ENCODE measurements at places on chromosomes 16 and 17.

GRCh38 chr17:58531661-58532554, 17.5 kb upstream of the MTMR4 start:
- DNase-seq = no peak

DNA sequence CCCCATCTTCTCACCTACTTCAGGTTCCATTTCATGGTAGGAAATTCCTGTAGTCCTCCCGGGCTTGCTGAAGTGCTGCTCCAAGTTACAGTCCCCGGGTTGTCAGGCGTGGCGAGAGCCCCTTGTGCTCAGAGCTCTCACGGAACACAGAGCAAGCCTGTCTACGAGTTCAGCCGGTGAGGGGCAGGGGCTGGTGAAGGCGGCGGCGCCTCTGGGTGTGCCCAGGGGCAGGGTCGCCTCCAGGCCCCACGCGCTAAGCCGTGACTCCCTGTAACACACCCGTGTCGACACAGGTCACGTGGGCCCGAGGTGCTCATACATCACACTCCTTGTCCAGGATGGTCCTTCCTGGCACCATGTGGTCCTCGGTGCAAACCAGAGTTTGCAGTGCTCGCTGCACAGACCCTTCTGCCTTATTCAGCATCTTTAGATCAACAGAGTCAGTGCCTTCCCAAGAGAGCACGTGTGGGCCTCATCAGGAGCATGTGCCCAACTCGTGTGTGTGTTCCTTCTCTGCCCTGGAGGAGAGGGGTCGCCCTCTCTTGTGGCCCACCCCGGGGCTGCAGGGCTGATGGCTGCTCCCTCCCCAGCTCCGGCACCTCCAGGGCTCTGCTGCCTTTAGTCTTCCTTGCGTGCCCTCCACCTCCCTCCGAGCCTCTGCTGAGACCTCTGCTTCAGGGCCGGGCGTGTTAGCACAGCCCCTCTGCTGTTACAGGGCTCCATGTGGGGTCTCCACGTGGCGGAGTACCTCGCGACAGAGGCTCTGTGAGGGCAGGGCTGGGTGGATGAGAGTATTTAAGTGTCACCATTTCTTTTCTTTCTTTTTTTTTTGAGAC, 51.2 kb downstream of the WDR45B start:
- no peak for DNase-seq

GRCh38 chr17:62693616-62694409, 66.3 kb downstream of the MRC2 start:
- DNase-seq = no peak

DNA sequence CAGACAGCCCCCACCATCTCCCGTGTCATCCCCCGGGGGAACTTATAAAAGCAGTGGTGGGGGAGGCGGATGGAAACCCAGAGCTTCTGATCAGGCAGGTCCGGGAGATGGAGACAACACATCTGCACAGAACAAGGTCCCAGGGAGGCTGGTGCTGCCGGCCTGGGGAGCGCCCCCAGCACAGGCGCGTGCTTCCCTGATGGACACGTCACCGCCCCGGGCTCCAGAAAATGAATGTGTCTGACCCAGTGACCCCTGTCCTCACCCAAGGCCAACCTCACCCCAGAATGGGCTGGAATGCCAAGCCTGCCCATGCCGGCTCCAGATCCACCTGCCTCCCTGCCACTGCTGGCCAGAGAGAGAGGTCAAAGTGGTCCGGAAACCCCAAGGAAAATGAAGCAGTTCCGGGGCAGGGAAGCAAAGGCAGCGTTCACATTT, 12.5 kb downstream of the SLC7A5 start:
- no peak for DNase-seq

- DNase-seq = no peak
Observed at GRCh38 chr16:55534756-55535155, 25.9 kb downstream of the LPCAT2 start.

DNA sequence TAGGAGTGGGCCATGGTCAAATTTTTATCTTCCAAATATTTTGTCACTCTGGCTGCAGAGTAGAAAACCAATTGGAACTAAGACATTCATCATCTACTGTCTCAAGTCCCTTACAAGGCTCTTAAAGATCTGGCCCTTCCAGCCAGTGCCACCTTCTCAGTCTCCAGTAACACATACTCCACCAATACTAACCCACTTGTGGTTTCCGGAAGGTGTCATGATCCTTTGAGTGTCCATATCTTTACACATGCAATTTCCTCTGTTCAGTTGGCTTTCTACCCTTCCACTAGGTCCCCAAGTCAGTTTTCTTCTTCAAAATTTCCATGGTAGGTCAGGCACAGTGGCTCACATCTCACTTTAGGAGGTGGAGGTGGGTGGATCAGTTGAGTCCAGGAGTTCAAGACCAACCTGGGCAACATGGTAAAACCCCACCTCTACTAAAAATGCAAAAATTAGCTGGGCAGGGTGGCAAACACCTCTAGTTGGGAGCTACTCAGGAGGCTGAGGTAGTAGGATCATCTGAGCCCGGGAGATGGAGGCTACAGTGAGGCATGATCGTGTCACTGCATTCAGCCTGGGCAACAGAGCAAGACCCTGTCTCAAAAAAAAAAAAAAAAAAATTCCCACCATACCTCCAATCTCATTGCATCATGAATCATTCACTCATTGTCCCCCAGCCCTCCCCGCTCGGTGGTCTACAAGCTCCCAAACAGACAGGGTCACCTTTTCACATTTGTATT, 6.0 kb upstream of the GRB2 start:
- DNase-seq = peak; percentile 79

GRCh38 chr16:84593825-84594724, 23.8 kb downstream of the COTL1 start:
- DNase-seq = no peak

DNA sequence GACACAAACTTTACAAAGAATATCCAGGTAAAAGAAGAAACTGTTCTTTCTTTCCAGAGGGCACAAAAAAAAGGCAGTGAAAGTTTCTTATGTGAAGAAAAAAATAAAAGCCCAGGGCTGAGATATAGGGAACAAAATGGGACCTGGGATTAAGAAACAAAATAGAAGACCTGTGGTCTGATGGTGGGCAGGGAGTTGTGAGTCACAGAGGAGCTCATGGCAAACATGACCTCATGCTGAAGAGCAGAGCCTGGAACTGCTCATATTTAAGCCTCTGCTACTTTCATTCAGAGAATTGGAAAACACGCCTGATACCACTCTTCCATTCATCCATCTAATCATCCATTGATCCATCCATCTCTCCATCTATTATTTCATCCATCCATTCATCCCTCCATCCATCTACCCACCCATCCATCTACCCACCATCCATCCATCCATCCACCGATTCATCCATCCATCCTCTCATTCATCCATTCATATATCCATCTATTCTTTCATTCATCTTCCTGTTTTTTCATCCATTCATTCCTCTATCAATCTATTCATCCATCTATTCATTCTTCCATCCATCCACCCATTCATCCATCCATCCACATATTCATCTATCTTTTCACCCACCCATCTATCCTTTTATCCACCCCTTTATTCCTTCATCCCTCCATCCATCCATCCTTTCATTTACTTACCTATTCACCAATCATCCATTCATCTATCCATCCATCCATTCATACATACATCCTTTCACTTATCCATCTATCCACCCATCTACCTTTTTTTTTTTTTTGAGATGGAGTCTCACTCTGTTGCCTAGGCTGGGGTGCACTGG, 30.0 kb downstream of the WFDC1 start:
- DNase-seq = no peak

DNA sequence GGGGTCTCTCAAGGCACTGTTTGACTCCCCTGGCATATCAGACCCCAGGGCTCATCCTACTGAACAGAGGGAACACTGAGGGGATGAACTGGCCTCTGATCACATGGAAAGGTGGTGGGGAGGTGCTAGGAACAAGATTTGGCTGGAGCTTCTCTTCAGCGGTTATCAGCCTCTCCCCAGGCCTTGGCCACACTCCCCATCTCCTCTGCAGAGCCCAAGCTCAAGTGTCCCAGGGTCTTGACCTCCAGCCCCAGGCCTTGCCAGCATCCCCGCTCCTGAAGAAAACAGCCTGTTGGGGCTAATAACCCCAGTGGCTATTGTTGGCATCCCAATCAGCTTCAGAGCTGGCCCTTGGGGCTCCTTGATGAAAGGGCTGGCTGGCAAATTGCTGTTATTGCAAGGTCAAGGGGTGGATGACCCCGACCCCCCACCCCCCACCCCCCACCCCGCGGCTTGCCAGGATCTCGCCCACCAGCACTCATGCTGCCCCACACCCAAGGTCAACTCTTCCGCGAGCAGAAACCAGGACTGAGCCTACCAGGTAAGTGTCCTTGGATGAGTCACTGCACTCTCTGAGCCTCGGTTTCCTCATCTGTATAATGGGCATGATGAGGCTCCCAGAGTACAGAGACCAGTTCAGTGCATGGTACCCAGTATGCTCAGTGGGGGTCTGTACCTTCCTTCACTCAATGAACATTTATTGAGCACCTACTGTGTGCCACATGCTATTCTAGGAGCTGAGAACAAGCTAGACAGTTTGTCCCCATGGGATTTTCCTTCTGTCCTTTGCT, 18.8 kb upstream of the FAM83G start:
- DNase-seq = no peak

- no peak for DNase-seq
Observed at GRCh38 chr17:2865228-2865627, 69.0 kb downstream of the RAP1GAP2 start.

- no peak for DNase-seq
Observed at GRCh38 chr16:1982013-1982433, 754 bp upstream of the NOXO1 start.

GRCh38 chr16:66278604-66279262, 87.8 kb upstream of the CDH5 start:
- DNase-seq = no peak

DNA sequence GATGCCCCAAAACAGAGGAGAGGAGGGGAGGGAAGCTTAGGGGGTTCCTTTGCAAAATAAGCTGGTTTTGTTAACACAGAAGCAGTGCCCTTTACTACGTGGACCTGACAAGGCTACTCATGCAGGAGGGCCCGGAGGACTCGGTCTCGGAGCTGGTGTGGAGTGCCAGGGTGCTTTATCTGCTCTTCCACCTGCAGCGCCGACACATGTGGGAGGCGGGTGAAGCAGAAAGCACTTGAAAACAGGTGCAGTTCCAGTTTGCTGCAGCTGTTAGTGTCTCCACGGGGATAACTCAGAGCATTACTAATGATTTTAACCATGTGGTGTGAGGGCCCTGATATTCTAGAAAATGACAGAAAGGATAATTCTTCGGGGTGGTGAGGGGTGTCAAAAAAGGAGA, 35.0 kb upstream of the MNT start:
- DNase-seq = no peak

DNA sequence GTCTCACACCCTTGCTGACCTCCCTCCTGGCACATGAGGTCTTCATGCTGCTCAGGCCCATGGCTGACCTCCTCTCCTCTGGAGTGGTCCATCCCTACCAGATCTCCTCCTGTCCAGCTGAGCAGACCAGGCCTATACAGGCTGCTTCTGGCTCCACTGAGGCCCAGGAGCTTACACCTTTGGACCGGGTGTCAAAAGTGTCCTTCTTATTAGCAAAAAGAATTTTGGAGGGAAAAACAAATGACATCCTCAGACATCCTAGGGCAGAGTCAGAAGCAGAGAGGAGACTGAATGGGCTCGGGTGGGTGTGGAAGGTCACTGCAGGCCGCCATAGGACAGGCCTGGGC, 38.1 kb downstream of the WSB1 start:
- DNase-seq = no peak

DNA sequence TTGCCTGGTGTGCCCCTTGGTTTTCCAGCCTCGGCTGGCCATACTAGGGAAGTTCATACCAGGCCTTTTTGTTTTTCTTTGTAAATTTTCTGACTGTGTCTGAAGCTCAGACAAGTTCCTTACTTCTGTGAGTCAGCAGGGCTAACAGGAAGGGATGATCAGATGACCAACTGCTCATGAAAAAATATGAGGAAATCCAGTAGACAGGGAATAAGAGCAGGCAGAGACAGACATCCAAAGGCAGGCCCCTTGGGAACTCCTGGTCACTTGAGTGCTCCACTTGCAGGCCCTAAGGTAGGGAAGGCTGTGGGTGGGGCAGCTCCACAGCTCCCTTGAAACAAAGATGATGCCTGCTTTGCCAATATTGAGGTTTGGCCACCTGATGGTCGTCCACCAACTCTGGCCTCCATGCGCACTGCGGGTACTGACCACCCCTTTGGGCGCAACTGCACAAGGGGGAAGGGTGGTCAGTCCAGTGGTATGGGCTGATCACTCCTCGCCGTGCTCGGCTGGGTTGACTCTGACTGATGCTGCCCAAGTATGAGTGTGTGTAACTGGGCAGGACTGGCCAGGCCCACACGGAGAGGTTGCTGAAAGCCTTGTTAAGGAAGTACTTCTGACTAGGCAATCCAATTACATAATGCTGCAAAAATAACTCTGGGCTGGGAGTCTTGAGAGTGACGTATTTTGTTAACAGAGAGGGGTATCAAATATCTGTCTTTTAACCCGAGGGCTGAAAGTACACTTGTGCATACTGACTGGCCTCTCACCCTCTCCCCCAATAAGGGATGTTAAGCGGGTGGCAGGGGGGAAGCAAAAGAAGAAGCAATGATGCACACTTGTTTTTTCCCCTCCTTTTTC, 20.8 kb upstream of the ZFHX3 start:
- peak; percentile 81 for DNase-seq

GRCh38 chr16:11726008-11726407, 16.6 kb downstream of the TXNDC11 start:
- DNase-seq = no peak

- DNase-seq = no peak
Observed at GRCh38 chr16:49183911-49184310, 97.7 kb downstream of the CBLN1 start.

DNA sequence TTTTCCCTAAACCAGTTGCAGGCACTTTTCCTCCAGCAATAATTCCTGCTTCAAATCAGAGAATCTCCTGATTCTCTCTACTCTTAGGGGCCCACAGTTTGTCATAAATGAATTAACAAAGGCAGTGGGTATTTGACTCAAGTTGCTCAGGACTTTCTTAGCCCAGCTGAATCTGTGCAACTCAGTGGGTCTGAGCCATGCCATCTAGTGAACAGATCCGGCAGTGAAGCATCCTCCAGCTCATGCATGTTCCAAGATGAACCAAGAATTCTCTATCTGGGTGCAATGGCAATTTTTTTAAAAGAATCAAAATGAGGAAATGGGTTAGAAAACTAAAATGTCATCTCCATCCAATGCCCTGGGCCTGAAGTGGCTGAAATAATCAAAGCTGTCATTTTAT, 575.2 kb upstream of the CDH11 start:
- DNase-seq = no peak

GRCh38 chr16:67277294-67277998, 1.9 kb upstream of the PLEKHG4 start:
- no peak for DNase-seq

DNA sequence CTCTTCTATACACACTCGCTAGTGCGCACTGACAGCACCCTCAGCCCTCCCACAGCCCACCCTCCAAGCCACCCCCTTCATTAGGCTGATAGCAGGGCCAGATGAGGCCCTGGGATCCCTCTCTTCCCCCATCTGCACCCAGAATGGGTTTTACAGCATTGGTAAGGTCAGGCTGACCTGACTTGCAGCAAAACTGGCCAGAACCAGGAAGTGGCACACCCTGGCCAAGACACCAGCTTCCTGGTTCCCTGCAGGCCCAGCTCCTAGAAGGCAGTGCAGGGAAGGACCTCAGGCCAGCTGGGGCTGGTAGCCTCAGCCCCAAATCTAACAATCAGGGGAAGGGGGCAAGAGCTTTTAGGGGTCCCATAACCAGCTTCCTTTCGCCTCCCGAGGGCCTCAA, 50.0 kb upstream of the MRPS23 start:
- DNase-seq = no peak

All from Kasumi-1 (cell line).